NCI-H526 (cell line): ENCODE measurements at places on chromosomes 4 and X.
A peak's percentile ranks its signal among the peaks of the same experiment; 100 is the strongest.

DNA sequence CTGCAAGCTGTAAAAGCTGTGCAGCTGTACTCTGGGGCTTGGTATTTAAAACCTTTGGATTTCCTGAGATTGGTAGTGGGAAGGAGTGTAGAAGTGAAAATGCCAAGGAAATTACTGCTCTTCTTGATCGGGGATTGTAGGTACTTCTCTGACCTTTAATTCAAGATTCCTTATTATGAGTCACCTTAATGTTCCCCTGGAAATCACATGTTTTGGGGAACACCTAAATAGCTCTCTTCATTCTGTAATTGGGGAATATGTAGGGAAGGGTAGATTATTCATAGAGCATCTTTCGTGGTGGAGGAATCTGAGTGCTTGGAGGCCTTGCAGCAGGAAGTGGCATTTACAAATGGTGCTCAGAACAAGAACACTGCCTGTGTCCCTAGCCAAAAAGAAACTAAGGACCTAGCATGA is 137.8 kb downstream of the UCHL1 start:
- DNase-seq, result no peak

DNA sequence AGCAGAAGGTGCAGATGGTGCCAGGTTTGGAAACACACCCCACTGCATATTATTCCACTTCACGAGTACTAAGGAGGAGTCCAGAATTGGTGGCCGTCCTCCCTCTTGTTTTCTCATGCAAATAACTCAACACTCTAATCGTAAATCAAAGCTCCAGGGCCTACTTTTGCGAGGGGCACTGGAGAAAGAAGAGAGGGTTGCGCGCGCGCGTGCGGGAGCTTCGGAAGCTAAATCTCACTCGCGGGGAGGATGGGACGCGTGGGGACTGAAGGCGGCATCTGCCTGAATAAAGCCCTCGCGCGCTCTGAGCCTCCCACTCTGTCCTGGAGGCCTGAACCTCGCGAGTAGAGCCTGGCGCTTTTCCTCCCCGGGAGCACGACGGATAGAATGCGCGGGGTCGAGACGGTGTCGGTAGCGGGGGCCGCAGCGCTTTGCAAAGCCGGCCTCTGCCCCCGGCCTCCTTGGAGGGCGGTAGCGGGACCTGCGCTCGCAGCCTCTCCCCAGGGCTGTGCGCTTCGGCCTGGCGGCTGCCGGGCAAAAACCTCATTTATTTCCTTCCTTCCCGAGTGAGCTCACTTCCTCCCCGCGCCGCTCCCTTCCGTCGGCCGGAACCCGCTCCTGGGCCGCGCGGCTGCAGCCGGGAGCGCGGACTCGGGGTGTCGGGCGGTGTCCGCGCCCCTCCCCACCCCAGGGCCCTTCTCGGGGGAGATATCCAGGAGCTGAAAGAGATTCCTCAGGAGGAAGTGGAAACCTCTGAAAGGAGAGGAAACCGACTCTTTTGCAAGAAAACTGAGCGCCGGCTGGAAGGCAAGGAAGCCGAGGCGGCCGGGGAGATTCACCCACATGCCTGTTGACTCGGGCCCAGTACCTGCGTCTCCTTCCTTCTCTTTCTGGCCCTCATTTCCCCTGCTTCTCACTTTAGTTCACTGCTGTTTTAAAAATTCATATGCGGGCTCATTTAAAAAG is 20.7 kb downstream of the HAND2 start:
- DNase-seq, result no peak

DNA sequence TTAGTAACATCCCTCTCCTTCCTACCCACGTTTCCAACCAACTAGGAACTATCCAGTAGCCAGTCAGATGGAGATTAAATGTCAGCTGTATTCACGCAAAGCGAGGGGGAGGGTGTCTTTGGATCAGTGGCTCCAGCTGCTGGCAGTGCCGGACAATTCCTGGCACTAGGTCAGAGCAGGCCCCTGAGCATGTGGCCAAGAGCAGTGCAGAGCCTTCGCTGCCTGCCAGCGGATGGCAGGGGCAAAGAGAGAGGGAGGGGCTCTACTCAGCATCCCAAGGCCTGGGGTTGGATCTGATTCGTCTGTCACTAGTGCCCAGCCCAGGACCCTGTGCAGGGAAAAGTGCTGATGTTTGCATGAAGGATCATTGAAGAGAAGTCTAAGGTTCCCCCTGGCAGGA is 28.7 kb upstream of the JAKMIP1 start:
- peak; percentile 24 for DNase-seq

GRCh38 chr4:138162259-138162658 is 79.9 kb downstream of the SLC7A11 start:
- no peak for DNase-seq

GRCh38 chrX:789096-789495 is 158.5 kb downstream of the SHOX start:
- DNase-seq, result no peak

DNA sequence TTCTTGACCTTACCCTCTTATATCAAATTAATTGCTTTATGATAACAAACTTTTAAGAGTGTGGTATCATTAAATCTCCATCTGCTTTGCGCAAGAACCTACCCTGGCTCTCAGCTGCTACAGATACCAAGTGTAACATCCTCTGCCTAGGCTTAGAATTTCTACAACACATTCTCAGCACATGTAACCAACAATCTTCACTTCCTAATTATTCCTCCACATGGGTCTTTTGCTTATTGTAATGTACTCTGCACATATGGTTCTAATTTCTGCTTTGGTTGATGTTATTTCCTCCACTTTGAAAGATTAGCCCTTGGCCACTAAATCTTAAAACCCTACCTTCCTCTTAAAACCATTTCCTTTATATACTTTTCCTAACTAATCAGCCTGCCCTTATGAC is 242.4 kb downstream of the ARHGAP24 start:
- no peak for DNase-seq
